ENCODE measurements at places on chromosomes 5 and 9.
A peak's percentile ranks its signal among the peaks of the same experiment; 100 is the strongest.

DNA sequence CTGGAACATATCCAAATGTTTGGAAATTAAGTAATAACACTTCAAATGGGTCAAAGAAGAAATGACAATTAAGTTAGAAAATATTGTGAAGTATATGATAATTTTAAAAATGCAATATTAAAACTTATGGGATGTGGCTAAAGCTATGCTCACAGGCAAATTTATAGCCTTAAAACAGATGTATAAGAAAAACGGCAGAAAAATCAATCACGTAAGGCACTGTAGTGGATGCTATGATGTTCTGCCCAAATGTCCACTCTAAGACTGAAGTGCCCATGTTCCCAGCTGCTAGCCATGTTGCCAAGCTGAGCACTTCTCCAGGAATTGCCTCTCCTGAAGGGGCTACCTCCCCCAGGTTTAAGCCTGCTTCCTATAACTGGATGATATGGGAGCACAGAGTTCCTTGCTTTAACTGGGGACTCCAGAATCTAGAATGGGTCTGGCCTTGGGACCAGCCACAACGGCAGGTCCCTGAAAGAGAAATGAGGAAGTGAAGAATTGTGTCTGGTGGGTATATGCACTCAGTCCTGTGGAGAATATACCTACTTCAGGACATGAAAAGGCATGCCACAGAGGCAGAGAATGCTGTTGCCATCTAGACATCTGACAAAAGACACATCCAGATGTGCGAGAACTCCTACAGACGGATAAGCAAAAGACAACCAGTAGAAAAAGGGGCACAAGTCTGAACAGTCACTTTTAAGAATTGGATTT, 78.2 kb upstream of the RXRA start:
- DNase-seq: no peak

DNA sequence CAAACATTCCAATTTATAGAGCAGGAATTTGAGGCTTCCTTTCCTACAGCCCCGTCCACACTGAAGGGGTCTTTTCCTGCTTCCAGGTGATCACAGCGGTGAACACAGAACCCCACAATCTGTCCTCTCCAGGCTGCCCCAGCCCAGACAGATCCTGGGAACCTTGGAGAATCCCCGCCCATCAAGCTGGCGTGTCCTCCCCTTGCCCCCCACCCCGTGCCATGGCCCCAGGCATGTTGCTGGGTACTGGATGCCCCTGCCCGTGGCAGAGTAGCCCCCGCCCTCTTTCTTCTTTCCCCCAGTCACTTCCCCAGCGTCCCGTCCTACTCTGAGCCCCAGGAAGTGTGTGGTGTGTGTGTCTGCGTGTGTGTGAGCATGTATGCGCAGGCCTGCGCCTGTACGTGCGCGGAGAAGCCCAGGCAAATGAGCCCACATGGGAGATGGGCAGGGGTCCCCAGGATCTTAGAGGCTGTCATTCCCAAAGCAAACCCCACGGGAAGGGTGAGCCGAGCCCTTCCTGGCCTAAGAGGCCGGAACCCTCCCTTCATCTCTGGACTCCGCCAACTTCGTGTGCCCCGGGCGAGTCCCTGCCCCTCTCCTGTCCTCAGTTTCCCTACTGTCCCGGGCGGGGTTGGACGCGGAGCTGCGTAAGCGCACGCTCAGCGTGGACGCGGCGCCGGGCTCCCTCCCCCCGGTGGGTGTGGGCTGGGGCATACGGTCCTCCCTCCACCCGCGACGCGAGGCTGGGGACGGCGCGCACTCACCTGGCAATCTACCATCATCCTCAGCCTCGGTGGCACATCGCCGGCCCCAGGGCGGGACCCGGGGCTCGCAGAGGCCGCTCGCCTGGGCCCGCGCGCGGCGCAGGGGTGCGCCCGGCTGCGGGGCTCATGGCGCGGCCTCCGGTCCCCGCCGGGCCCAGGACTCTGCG, 15.2 kb downstream of the GBGT1 start:
- peak; percentile 47 for DNase-seq

DNA sequence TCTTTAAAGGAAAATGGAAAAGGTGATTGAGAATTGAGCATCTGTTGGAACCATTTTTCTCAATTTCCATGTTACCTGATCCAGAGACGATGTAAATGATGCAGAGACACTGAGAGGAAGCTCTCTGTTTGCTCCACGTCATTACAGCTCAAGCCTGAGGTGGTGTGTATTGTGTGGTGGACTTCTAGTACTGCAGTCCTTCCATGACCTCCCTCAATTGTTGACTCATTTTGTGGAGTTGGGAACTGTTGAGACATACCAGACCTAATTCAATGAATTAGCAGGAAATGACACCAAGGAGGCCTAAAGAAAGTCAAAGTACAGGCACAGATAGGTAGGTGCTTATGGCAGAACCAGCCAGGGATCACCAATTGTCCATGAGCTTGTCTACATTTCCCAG, 15.6 kb upstream of the LVRN start:
- DNase-seq: peak; percentile 35

GRCh38 chr9:133768859-133769510, 30.8 kb upstream of the SARDH start:
- DNase-seq: no peak

- DNase-seq: no peak
These were observed 9.7 kb upstream of the RNU6ATAC start for GRCh38 chr9:134174073-134174449.

DNA sequence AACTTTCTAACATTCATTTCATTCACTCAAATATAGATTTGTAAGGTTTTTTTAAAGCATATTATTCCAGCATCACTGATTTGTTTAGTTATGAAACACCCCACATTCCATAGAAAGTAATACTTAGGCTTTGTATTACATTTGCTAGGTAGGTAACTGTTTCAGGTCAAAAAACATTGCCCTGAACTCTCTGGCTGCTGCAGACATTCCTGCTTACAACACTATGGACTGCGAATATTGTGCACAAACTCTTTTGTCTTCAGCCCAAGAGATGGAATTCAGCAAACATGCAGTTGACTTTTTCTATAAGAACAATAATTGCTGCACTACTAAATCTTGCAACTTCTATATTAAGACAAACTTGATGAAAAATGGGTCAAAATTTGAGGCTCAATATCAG, 301.0 kb downstream of the ARL15 start:
- no peak for DNase-seq

DNA sequence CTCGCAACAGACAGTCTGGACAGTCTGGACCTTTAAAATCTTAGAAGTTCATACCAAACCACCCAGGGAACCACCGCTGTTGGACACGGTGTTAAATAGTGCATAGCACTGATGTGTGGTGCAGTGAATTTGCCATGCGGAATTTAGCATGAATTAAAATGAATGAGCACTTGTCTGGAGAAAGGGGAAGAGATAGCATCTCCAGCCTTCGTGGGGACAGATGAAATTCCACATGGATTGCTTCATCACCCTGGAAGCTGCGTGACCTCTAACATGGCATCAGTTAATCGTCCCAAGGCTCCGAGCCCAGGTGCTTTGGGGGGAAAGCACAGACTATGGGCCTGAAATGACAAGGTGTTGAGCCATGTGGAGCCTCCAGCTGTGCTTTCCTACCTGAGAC, 91.4 kb downstream of the ADAMTS16 start:
- DNase-seq: peak; percentile 8

DNA sequence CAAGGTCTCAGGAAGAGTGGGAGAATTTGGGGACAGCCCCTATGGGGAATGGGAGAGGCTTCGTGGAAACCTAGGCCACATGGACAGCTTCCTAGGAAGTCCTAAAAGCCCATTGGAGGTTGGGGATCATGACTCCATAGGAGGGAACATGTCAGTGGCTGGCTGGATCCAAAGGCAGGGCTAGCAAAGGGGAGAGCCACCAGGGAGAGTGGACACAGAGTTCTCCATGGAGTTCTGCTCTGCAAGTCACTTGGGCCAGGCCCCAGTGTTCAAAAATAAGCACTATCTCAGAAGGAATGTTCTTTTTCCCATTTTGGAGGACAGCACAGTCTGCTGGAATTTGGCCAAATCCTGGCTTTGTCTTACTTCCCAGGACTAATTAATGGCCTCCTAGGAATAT, 140.6 kb upstream of the RAD23B start:
- DNase-seq: no peak

DNA sequence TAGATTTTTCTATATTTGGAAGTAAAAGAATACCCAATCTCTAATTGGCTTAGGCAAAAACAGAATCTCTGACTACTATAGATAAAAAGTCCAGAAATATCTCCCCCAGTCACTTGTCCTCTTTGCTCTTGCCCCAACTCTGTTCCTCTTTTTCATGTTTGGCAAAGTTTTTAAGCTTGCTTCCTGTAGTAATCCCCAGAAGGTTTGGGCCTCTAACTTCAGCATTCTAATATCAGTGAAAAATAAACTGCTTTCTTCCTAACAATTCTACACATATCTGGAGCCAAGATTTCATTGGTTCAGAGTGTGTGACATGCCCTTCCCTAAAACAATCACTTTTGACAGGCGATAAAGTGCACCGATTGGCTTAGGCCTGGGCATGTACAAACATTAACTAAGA, 1680.3 kb downstream of the MAT2B start:
- no peak for DNase-seq

DNA sequence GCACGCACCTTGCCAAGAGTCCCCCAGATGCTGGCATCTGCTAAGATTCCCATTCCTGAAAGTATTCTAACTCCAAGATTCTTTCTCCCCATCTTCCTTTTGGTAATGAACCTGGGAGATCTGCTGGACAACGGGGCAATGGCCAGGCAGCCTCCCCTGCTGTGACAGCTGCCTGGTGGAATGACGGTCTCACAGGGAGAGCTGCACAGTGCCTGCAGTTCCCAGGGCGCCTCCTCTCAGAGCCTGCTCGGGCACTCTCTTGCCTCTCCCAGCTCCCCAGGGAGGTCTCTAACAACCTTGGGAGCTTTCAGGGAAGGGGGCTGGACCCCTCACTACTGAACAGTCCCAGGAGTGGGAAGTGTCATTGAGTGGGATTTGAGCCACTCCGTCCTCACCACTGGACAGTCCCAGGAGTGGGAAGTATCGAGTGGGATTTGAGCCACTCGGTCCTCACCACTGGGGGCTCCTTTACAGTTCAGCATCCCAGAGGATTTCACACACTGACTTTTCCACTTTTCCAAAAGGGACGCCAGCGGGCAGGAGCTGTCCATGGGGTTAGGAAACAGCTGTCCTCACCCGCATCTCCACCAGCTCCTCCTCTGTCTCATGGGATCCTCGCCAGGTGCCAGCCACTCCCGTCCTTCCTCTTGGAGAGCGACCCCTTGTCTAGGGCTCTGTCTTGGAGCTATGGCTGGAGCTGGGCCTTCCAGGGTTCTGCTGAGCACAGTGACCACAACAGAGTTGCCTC, 65.7 kb downstream of the ADAMTS2 start:
- DNase-seq: no peak

GRCh38 chr9:135914921-135915320, 7.6 kb upstream of the CAMSAP1 start:
- peak; percentile 35 for DNase-seq

DNA sequence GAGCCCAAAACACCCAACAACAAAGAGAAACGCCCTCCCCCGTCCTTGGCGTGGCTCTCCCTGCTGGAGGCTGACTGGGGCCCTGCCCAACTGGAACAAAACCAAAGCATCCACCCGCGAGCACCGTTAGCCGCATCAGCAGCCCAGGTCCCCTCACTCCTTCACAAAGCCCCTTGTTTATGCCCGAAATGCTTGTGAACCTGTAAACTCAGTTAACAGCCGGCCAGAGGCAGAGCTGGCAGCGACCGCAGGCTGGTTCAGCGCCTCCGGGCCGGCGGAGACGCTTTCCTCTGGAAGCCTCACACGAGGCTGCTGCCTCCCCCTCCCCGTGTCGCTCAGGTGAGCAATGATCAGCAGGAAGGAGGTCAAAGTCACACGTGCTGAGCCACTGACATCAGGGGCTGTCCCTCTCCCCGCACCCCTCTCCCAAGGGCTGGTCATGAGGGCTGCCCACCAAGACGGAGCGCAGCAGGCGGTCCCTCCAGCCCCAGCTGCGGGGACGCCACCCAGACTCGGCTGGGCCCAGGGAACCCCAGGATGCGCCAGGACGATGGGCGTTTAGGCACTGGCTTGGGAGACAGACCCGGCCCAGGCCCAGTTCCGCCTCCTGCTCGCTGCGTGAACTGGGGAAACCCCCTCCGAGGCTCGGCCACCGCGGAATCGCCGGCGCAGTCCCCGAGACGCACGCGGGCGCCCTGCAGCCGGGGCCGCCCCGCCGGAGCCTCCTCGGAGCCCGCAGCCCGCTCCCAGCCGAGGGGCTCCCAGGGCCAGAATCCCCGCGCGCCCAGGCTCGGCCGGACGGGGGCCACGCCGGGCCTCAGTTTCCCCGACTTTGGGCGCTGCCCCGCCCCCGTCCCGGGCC, 563 bp downstream of the SNAPC4 start:
- peak; percentile 24 for DNase-seq

GRCh38 chr5:65699338-65699737, 22.6 kb downstream of the SGTB start:
- no peak for DNase-seq

DNA sequence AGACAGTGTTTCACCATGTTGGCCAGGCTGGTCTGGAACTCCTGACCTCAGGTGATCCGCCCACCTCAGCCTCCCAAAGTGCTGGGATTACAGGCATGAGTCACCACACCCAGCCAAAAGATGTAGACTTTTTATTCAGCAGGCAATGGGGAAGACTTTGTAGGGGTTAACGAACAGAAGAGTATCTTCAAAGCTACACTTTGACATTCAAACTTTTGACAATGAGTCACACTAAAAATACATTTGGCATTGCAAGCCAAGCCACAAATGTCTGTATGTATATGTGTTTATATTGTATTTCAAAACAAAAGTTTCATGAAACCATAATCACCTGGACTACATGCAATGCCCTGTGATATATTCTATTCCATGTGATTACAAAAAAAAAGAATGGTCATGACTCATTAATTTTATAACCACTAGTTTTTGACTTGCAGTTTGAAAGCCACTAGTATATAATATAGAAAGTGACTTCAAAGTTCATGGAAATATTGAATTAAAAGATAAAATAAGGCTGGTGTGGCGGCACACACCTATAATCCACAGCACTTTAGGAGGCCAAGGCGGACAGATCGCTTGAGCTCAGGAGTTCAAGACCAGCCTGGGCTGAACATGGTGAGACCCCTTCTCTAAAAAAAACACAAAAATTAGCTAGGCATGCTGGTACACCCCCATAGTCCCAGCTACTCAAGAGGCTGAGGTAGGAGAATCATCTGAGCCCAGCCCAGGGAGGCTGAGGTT, 8.3 kb downstream of the DIMT1 start:
- peak; percentile 28 for DNase-seq

DNA sequence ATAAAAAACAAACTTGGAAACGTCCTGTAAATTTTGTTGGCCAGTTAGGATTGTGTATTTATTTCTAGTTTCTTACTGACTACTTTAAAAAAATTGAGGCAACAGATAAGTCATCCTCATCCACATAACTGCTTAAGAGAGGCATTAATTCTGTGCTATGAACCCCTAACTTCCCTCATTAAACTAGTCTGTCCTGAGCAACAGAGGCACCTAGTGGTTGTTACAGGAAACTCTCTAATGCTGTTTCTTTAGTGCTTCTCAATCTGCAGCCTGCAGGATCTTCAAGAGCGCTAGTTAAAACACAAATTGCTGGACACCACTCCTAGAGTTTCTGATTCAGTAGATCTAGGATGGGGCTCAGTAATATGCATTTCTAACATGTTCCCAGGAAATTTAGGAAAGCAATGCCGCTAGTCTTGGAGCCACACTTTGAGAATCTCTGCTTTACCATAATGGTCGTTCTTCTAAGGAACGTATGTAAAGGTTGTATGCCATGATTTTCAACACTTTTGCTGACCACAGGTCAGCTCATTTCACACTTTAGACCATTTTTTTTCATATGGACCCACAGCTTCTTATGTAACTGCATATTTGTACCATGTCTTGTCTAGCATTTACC, 410.1 kb upstream of the SMARCA2 start:
- peak; percentile 18 for DNase-seq

- no peak for DNase-seq
These were observed 233.4 kb downstream of the RAB3C start for GRCh38 chr5:58816181-58816731.

- DNase-seq: peak; percentile 55
These were observed 29.0 kb upstream of the CCNG1 start for GRCh38 chr5:163408311-163408923.
